ENCODE measurements at places on chromosomes 16 and 17.

GRCh38 chr16:60217787-60218186, 1483.7 kb upstream of the GOT2 start:
- no peak for DNase-seq

DNA sequence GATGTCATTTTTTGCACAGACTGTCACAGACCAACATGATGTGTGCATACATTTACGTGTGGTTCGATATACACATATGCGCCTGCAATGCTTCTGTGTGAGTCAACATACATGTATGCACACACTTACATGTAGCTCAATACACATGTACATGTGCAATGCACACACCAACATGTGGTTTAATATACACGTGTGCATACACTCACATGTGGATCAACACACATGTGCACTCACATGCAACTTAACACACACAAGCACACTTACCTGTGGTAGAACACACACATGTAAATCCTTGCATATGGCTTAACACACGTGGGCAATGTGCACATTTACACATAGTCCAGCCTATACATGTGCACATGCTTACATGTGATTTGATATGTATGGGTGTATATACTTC, 97.5 kb downstream of the CYLD start:
- DNase-seq: no peak

GRCh38 chr16:67236563-67237395, 9.8 kb downstream of the TMEM208 start:
- DNase-seq: peak; percentile 89

- peak; percentile 14 for DNase-seq
These were observed 628 bp downstream of the GABARAPL2 start for GRCh38 chr16:75566758-75567255.

DNA sequence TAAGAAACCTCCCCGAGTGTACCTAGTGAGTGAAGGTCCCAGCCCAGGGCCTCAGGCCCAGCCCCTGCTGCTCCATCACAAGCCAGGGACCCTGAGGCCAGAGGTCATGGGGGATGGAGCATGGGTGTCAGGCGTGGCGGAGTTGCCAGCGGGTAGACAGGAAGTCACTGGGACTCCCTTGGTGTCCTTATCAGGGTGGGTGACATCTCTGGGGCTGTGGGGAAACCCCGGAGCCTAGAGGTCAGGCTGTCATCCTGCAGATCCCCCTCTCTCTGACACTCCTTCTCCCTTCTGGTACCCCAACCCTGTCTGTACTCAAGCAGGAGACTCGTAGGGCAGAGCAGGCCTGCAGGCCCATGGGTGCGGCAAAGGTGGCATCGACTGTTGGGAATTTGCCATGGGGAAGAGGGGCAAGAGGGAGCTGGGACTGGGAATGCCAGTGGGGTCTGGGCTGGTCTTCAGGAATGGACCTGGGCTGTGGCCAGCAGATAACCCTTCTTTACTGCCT, 10.8 kb upstream of the ADGRG1 start:
- no peak for DNase-seq

GRCh38 chr16:50547340-50548124, 664 bp upstream of the NKD1 start:
- DNase-seq: peak; percentile 31

GRCh38 chr16:46850619-46851555, 19.9 kb upstream of the C16orf87 start:
- DNase-seq: no peak

DNA sequence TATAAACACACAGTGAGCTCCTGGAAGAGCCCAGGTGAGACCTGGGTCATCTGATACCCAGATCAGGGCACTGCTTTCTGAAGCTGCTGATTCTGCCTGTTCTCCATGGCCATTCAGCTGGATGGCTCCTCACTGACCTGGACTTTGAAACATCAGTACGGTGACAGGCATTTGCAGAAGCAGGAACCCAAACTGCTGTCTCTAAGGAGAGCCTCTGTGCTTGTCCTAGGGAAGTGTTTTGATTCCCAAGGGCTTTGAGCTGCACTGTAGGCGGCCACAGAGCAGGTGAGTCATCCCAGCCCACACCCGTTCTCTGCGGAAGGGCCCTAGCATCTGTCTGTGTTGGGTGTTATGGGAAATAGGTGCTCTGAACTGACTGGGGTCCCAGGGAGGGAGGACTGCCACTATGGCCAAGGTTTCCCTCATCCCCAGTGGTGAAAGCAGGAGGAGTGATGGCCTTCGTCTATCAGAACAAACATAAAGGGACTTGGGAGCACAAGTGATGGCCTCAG, 60.7 kb upstream of the ADCY9 start:
- DNase-seq: no peak

GRCh38 chr17:63571632-63572310, 21.5 kb downstream of the DCAF7 start:
- DNase-seq: no peak

- no peak for DNase-seq
These were observed 2.1 kb downstream of the METTL22 start for GRCh38 chr16:8623634-8624033.

- DNase-seq: peak; percentile 43
These were observed 70.8 kb downstream of the XPO6 start for GRCh38 chr16:28140788-28141618.

- DNase-seq: no peak
These were observed 11.7 kb downstream of the NDUFAB1 start for GRCh38 chr16:23584186-23585076.

- no peak for DNase-seq
These were observed 40.1 kb downstream of the PEMT start for GRCh38 chr17:17551361-17551760.
